Stimulated activated CD8-positive, alpha-beta memory T cell treated with anti-CD3 and anti-CD28 coated beads, Interleukin-2, amount 100 ng/mL, for 48 hours (primary cell): ENCODE measurements at places on chromosomes 2 and 18.
A peak's percentile ranks its signal among the peaks of the same experiment; 100 is the strongest.

- DNase-seq: no peak
These were observed 644 bp downstream of the ABCG5 start for GRCh38 chr2:43837831-43838559.

DNA sequence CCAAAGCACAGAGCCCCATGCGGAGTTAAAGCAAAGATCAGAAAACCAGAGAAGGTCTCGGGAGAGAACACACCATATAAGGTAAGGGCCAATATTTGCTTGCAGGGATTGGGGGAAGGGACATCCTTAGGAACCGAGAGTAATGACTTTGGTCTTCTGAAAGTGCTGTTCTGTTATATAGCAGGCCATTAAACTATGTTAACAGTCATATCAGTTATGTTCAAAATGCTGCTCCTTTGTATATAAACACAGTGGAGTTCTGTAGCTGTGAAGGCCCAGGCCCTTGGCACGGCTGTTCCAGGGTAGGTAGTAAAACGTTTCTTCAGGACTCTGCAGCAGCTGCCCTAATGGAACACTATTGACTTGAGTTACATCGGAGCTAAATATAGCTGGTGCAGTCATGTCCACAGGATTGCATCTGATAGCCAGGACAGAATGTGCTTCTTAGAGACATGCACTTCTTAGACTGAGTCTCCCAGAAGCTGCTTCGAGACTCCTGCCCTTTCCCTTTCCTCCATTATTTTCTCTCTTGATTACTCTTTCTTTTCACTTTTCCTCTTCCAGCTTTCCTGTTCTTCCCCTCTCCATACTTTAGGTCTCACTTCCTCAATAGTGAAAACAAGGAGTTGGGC lies 122.4 kb downstream of the SETBP1 start:
- DNase-seq: no peak

DNA sequence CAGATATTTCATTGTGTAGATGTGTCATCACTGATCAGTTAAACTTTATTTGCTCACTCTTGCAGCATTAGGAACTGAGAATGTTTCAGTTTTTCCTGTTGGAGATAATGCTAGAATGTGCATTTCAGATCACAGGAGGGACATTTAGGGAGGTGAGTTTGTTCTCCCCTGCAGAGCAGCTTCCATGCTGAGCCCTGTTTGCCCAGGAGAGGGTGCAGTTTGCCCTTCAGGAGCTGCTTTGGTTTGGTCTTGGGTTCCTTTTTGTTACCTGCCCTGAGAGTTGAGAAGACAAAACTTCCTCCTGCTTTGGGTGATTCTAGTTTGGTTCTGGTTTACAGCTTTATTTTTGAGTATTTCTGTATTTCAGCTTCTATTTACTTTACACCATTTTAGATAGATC lies 49.9 kb downstream of the DGKD start:
- DNase-seq: no peak

DNA sequence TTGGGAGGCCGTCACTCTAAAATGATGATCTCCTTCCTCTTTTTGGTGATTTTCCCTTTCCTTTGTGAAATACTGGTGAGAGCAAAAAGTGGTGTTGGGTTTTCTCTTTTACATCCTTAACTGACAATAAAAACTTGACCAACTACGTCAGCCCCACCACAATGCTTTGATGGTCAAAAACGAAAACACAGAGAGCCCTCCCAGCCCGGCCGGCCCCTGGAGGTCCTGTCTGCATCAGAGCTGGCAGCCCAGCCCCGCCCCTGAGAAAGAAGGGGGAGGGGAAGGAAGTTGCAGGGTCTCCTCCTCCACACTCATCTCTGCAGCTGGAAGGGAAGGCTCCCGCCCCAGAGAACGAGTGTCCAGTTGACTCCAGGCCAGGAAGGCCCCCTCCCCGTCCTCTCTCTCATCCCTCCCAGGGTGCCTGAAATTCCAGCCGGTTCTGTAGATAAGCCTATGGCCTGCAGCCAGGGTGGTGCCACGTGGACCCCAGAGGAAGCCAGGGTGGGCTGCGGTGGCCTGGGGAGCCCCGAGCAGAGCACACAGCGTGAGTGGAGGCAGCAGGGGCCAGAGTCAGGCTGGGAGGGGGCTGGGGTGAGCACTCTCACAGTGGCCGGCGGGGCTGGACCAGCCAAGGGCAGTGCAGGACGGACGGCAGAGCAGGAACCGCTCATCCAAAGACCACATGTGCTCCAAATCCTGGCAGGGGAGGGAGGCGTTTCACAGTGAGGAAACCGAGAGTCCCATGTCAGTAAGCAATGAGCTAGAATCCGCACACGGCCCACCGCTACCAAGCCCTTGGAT lies 19.8 kb downstream of the BIN1 start:
- DNase-seq: no peak

- DNase-seq: no peak
These were observed 68.2 kb downstream of the ZNF516 start for GRCh38 chr18:76426737-76427305.

- DNase-seq: no peak
These were observed 633.9 kb upstream of the PKDCC start for GRCh38 chr2:41413813-41414485.

GRCh38 chr2:231415029-231415428 lies 19.5 kb downstream of the B3GNT7 start:
- DNase-seq: no peak

DNA sequence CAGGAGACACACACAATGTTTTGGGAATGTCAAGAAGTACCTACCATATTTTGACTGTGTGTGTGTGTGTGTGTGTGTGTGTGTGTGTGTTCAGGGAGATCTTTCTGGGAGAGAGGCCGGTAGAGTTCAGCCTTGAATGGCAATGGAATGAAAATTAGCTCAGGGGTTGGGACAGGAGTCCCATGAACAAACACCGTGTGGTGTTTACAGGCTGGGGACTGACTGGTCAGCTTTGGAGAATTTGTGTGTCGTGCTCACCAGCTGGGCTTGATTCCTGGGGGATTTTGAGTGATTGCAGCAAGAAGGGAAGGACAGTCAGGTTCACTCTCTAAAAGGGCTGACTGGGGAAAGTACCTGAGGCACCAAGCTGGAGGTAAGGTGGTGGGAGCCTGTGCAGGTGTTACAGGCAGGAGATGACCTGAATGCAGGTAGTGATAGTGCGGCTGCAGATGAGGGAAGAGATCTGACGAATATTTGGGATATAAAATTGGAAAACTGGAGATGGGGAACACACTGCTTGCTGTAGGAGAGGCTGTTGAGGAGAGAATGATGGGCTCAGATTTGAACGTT lies 2.5 kb upstream of the ADNP2 start:
- DNase-seq: no peak

- no peak for DNase-seq
These were observed 62.4 kb upstream of the MMADHC start for GRCh38 chr2:149650006-149650405.

DNA sequence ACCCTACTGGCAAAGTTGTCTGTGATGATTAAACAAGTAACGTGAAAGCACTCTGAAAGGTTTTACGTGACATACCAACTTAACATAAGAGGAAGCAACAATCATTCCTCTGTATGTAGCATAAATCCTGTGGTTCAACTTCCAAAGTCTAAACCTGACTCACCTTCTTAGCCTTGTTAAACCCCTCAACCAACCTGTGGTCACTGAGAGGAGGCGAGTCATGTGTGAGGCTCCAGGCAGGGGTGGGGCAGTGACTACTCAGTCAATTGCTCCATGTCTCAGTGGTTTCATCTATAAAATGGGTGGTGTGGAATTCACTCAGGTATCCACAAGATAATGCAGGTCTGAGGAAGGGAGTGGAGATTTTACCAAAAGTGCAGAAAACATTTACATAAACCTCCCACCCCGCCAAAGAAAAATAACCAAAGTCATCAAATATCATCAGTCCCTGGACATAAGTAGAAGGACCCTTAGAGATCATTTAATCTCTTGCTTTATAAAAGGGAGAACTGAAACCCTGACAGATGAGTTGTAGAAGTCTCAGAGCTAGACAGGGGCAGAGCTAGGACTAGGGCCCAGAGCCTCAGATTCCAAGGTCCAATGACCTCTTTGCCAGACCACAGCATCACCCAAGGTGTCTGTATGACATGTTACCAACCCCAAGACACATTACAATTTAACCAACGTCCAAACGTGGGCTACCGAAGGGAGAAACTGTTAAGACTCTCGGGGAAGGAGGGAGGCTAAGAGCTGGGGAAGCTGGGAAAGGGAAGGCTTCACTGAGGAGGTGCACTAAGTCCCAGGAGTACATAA lies 3.7 kb upstream of the PCBP1 start:
- peak; percentile 35 for DNase-seq

- DNase-seq: no peak
These were observed 89.1 kb upstream of the KLF7 start for GRCh38 chr2:207254591-207255464.
